Fibroblast of the aortic adventitia (primary cell): ENCODE measurements at places on chromosomes 1 and 21. TPM values are rescaled to one million over a fixed set of nuclear protein-coding genes. Genes with fewer than 3 reads are reported as not detected.

The TAL1 gene
- total RNA-seq = 0.08 and 0.36 TPM in 2 replicates

The KRTAP19-1 gene
- not detected in 2 replicates for total RNA-seq

The SYT14 gene
- 0.08 and 35.0 TPM in 2 replicates for total RNA-seq

The RASSF5 gene
- total RNA-seq = 4.1 and 6.6 TPM in 2 replicates

The TNFRSF25 gene
- total RNA-seq = 2.0 and 4.4 TPM in 2 replicates

The SYCP1 gene
- not detected in 2 replicates for total RNA-seq

The AUNIP gene
- total RNA-seq = 4.8 TPM in 1 of 2 replicates, not detected in the other

The GPR161 gene
- 7.0 and 12.3 TPM in 2 replicates for total RNA-seq

The AK5 gene
- 13.5 and 18.8 TPM in 2 replicates for total RNA-seq

The MAP10 gene
- total RNA-seq = 1.5 and 1.9 TPM in 2 replicates

The FCRL3 gene
- total RNA-seq = not detected in 2 replicates

The TNFRSF1B gene
- 7.3 and 10.7 TPM in 2 replicates for total RNA-seq

The TRPM2 gene
- 0.08 TPM in 1 of 2 replicates, not detected in the other for total RNA-seq

The TTC22 gene
- total RNA-seq = under 0.01 TPM in 1 of 2 replicates, not detected in the other

The SPATA45 gene
- total RNA-seq = not detected in 2 replicates

The TGFB2 gene
- 0.82 and 13.5 TPM in 2 replicates for total RNA-seq

The NTMT2 gene
- not detected in 2 replicates for total RNA-seq

The OLFM3 gene
- total RNA-seq = not detected in 2 replicates

The JAK1 gene
- 159 and 255 TPM in 2 replicates for total RNA-seq

The ZBTB8A gene
- total RNA-seq = 7.1 and 10.8 TPM in 2 replicates

The MAP7D1 gene
- total RNA-seq = 114 and 180 TPM in 2 replicates

The TAS1R1 gene
- not detected in 2 replicates for total RNA-seq

The MX2 gene
- 3.8 and 4.2 TPM in 2 replicates for total RNA-seq

The BCL2L15 gene
- 0.18 TPM in 1 of 2 replicates, not detected in the other for total RNA-seq

The CFHR2 gene
- total RNA-seq = not detected in 2 replicates

The SPRR4 gene
- not detected in 2 replicates for total RNA-seq

The RUNX1 gene
- 28.0 and 63.5 TPM in 2 replicates for total RNA-seq

The ALX3 gene
- total RNA-seq = 0.09 TPM in 1 of 2 replicates, not detected in the other

The EFCAB14 gene
- total RNA-seq = 35.7 and 70.3 TPM in 2 replicates

The KCNH1 gene
- not detected in 2 replicates for total RNA-seq

The RXFP4 gene
- 0.09 TPM in 1 of 2 replicates, not detected in the other for total RNA-seq

The EPHX1 gene
- total RNA-seq = 39.4 and 57.6 TPM in 2 replicates

The EXTL1 gene
- total RNA-seq = 0.18 and 0.74 TPM in 2 replicates

The UBL4B gene
- not detected in 2 replicates for total RNA-seq
